Activated CD8-positive, alpha-beta T cell treated with anti-CD3 and anti-CD28 coated beads for 36 hours (primary cell): ENCODE measurements at places on chromosomes 16 and 17. TPM values are rescaled to one million over a fixed set of nuclear protein-coding genes. Genes with fewer than 3 reads are reported as not detected.

Gene CTRB1
- not detected for total RNA-seq

Gene SLC6A2
- not detected for total RNA-seq

Gene EPN2
- 3.2 TPM for total RNA-seq

Gene ACSM2B
- not detected for total RNA-seq

Gene G6PC1
- not detected for total RNA-seq

Gene NAA60
- 24.6 TPM for total RNA-seq

Gene BIRC5
- total RNA-seq: 93.7 TPM

Gene RRN3
- 33.0 TPM for total RNA-seq

Gene HDAC5
- 19.1 TPM for total RNA-seq

Gene CDH1
- 0.16 TPM for total RNA-seq

Gene KCNJ2
- total RNA-seq: not detected

Gene ORMDL3
- total RNA-seq: 78.8 TPM

Gene MARVELD3
- not detected for total RNA-seq

Gene CCDC154
- 1.4 TPM for total RNA-seq

Gene ADAD2
- 0.16 TPM for total RNA-seq

Gene MT4
- total RNA-seq: not detected
